ENCODE measurements at places on chromosomes 12 and 14.

DNA sequence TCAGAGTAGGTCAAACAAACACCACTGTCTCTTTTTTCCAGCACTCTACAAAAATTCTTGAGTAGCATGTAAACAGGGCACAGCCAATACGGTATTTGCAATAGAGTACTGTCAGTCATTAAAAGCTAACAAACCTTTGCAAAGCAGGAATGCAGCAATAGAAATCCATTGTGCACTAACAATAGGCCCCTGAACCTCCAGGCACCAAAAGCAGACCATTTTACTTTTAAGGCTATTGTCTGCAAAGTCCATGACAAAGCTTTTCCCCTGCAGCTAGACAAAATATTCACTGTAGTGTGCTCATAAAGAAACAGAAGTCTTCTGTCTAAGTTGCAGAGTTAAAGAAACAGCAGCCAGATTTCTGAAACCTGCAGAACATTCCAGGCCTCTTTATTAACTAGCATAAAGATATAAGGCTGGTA is 191.9 kb downstream of the SOX5 start:
- DNase-seq, result no peak

DNA sequence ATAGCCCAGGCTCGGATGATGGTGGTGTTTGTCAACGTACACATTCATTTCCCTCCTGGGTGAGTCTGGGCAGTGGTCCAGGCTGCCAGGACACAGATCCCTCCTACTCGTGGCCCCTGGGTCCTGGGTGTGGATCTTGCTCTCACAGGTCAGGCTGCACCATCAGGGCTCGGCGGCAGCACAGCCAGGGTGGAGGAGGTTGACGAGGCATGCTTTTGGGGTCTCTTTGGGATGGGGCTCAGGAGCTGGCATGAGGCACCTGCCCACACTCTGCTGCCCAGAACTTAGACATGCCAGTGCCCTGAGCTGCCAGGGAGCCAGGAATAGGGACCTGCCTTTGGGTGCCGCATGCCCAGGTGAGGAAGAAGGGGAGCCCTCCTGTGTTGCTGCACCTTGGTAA is 9.7 kb downstream of the TMEM121 start:
- no peak for DNase-seq

GRCh38 chr14:42550310-42550709 is 943.6 kb downstream of the LRFN5 start:
- DNase-seq, result no peak

GRCh38 chr12:19125325-19125724 is 4.2 kb upstream of the PLEKHA5 start:
- DNase-seq, result no peak

- no peak for DNase-seq
These were observed 175.3 kb downstream of the DERA start for GRCh38 chr12:16086462-16086861.

DNA sequence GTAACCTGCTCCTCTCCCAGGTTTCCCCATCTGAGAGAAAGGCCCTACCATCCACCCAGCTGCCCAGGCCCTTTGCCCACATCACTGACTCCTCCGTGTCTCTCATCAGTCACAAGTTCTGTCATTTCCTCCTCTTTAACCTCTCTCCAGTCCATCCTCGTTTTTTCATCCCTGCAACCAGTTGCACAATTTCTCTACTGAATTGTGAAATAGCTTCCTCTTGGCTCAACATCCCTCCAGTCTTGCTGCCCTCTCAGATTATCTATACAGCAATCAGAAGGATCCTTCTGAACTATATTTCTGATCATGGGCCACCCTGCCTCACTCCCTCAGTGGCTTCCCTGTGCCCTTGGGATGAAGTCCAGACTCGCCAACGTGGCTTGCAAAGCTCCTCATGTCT is 6.8 kb downstream of the FAM161B start:
- DNase-seq, result no peak

GRCh38 chr12:105799103-105799502 is 339.7 kb downstream of the NUAK1 start:
- DNase-seq, result no peak

DNA sequence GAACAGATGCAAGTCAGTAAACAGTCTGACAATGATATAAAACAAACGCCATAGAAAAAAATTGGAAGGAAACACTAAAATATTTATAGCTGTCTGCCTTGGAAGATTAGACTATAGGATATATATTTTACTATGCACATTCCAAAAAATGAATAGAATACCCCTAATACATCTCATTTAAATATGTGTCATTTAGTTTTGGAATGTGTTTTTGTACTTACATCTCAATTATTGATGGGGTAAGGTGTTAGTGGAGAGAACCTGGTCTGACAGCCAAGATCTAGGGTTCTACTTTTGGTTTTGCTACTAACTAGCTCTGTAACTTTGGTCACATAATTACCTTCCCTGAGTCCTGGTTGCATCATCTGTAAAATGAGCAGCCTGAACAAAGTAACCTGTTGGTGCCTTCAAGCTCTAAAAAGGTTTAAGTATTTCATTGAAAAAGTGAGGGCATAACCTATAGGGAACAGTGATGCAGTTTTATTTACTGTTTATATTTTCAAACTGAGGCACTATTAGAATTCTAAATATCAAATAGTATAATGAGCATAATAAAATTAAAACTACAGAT is 28.6 kb upstream of the SLC6A13 start:
- no peak for DNase-seq

GRCh38 chr14:105368426-105368825 is 29.9 kb upstream of the TEX22 start:
- DNase-seq, result no peak

DNA sequence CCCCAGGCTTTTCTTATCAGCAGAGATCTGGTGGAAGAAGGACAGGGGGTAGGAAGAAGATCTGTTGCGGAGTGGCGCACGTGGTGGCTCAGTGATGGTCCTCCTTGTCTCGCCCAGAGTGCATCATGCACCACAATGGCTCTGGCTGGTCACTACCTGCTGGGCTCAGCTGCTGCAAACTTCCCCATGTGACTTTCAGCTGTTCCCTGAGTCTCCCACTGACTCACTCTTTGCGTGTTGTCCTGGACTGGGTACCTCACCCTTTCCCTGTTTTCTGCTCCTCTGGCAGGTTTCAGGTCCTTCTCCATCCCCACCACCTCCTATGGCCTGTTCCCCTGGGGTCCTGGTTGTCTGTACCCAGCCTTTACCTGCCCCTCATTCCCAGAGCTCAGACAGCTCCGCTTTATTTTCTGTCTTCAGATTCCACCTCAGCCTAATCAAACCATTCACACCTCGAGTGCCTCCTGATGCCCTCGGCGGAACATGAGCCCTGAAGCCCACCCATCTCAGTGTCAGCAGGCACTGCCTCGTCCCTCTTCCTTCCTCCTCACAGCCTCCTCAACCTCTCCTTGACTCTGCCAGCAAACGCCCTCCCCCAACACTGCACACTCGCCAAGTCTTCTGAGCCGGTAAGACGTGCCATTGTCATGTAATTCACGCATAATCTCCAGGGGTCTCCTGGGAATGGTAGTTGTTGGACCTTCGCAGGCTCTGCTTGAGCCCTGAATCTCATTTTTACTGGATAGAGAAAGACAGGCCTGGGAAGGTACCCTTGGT is 1.8 kb downstream of the C1R start:
- DNase-seq, result no peak

GRCh38 chr12:32603858-32604257 is 75.2 kb upstream of the DNM1L start:
- peak; percentile 55 for DNase-seq

GRCh38 chr14:65639216-65639615 is 226.7 kb downstream of the FUT8 start:
- DNase-seq, result no peak

DNA sequence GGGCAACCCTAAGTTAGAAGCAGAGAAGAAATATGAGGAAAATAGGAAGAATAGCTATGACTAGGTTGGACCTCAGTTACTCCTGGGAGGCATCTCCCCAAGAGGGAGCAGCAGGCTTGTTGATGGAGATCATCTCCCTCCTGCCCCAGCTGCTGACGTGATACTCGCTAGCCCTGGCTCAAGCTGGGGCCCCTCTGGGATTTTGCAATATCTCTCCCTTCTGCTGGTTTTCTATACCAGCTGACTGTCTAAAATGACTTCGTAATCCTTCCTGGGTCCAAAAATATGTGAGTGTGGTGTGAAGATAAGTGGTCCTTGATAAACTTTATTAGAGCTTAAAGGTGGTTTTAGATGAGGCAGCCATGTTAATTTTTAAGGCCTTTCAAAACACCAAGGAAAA is 4.5 kb upstream of the HECTD4 start:
- no peak for DNase-seq

GRCh38 chr14:57389646-57390036 is 745 bp upstream of the NAA30 start:
- DNase-seq, result peak; percentile 21

- peak; percentile 64 for DNase-seq
These were observed 44.4 kb upstream of the PNMA1 start for GRCh38 chr14:73758392-73759182.

DNA sequence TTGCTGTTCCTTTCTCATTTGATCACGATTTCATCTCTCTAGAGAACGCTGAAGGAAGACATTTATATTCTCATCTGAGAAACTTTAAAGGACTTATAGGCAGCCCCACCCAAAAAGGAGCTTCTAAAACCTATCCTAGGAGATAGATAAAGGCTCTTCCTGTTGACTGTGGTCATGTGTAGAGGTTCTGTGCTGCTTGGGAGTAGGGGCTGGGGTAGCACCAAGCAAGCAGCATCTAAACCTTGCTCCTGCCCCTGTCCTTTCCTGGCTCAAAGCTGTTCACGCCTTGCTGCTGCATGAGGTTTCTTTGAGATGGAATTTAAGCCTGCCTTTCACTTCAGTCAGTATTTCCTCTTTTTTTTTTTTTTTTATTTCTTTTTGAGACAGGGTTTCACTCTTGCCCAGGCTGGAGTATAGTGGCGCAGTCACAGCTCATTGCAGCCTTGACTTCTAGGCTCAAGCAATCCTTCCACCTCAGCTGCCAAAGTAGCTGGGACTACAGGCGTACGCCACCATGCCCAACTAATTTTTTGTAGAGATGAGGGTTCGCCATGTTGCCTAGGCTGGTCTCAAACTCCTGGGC is 41.4 kb downstream of the RAB35 start:
- no peak for DNase-seq

DNA sequence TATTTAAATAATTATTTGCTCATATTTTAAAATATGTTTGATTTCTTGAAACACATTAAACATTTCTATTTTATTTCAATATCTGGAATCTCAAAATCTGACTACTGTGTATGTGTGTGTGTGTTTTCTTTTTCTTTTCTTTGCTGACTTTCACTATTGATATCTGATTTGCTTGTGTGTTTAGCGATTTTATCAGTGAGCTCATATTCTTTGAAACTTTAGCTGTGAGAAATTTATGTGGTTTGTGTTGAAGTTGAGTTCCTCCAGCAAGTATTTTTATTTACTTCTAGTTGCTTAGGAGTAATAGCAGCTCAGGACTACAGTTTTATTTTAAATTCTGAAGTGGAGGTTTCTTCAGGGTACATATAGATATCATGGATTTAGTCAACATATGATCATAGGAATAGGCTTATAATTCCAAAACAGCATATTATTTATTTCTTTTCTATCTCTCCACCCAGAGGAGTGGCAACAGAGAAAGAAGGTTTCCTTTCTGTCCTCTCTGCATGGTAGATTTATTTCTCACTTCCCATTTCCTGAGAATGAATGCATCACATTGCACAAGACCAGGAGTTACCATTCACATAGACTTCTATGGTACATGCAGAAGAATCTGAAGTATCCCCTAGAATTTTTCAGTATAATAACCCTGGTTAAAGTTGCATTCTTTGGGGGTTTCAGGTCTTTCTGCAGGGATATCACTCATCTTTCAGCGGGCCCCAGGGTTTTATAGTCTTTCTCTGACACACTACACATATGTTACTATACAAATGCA is 60.5 kb downstream of the PTPRQ start:
- no peak for DNase-seq

DNA sequence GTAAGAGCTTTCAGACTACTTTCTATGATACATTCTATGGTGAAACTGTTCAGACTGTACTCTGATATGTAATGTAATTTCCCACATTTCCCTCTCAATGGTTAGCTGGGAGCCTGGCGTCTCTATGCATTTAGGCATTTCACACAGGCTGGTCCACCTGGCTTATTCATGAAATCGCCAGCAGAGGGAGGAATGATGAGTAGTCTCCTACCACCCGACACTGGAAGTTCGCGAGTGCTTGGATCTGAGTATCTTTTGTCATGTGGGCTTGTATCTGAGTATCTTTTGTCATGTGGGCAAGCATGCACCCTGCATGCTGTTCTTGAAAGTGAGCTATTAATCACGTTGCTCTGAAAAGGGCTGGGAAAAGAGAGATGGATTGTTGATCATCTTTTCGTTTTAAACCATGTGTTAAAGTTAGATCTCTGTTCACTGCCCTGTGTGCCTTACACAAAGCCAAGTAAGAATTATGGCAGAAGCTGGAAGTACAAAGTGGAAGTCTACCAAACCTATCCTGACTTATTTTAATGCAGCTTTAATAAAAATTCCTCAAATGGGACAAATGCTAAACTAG is 235.0 kb downstream of the ATP23 start:
- DNase-seq, result no peak

- no peak for DNase-seq
These were observed 86.6 kb downstream of the BORCS5 start for GRCh38 chr12:12443431-12443878.

DNA sequence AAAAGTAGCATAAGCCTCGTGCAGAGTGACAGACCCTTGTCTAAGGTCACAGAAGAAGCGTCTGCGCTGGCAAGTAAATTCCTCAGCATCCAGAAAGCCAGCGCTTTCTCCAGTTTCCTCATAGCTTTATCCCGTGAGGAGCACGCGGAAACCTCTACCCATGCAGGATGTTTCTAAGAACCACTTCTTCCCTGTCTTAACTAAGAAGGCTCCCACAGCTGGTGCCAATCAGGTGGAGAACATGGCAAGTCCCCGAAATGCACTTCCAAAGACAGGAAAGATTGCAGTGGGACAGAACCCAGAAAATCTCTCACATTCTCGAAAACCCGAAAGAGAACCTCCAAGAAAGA is 968 bp upstream of the ARID4A start:
- DNase-seq, result no peak

GRCh38 chr12:62762645-62763044 is 172.3 kb downstream of the PPM1H start:
- DNase-seq, result no peak

DNA sequence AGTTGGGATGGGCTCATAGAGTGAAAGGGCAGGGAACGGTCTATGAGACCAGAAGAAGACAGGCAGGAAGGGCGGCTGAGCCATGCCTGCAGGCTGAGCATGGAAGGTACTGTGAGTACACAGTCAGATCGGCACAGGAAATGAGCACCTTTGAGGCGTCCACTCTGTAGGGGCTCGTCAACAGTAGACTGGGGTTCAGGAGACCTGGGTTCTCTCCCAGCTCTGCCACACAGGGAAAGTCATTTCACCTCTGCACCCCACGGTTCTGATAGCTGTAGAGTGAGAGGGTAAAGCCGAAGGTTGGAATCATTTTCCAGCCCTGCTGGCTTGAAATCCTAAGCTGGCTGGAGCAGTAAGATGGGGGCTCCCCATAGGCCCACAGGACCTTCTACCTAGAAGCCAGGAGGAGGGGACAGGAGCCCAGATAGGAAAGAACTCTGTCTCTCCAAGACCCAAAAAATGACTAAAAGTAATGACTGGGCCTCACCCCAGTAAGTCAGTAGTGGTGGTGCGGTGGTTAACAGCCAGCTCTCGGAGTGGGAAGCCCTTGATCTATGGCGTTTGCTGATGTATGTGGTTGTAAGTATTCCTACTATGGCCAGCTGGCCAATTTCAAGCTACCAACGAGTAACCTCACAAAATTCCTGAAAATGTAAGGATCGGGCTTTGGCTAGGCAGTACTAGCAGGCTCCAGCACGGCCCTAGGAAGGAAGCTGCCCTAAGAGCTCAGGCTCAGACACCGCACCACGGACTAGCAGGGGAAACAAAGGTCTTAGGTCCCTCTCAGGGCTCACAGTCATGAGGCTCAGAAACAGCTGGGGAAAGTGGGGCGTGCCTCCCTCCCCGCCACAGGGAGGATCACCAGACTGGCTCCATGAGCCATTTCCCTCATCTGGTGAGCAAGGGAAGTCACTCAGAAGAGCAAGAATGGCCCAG is 10.3 kb upstream of the CD27 start:
- DNase-seq, result no peak

All from GM10248 (cell line).